ENCODE measurements at places on chromosomes 2 and 18. TPM values are rescaled to one million over a fixed set of nuclear protein-coding genes. Genes with fewer than 3 reads are reported as not detected.

The GDF7 gene
- total RNA-seq = 0.10 TPM

DNA sequence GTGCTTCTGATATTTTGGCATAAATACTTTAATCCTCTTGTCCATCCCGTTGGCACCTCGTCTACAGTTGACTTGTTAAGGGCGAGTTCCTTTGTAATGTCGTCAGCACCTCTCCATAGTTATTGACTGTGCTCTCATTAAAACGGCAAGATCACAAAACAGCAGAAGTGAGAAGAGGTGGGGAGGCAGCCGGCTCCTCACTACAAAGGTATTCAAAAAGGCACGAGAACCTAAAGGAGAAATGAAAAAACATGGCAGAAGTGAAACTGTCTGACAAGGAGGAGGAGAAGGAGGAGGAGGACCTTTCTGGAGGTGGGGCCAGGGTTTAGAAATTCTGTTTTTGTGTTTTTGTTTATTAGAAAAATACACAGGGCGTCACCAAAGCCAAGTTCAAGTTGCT, 235.6 kb downstream of the BCL11A start:
- no peak for DNase-seq

- DNase-seq = no peak
Measured at GRCh38 chr18:25067275-25068025, 284.5 kb downstream of the ZNF521 start.

GRCh38 chr18:56162311-56163265, 475.8 kb downstream of the TXNL1 start:
- DNase-seq = no peak

GRCh38 chr2:189521699-189522434, 58.7 kb downstream of the SLC40A1 start:
- DNase-seq = no peak

DNA sequence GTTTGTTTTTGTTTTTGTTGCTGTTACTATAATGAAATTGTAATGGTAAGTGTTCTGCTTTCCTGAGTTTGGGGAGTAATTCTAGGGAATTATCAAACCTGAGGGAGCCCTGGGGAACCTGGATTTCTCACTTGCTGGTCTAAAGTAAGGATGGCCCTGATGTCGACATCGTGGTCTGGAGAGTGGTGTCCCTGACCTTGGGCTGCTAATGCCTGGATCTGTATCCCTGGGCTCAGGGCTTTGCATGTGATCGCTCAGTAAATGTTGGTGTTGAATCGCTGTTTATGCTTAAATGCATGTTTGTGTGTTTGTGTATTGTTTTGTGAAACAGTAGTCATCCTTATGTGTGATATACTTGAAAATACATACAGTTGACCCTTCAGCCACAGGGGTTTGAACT, 6.1 kb downstream of the ACP1 start:
- no peak for DNase-seq

The SCYGR2 gene
- not detected for total RNA-seq

- peak; percentile 22 for DNase-seq
Measured at GRCh38 chr18:46343931-46344372, 239.8 kb downstream of the HAUS1 start.

DNA sequence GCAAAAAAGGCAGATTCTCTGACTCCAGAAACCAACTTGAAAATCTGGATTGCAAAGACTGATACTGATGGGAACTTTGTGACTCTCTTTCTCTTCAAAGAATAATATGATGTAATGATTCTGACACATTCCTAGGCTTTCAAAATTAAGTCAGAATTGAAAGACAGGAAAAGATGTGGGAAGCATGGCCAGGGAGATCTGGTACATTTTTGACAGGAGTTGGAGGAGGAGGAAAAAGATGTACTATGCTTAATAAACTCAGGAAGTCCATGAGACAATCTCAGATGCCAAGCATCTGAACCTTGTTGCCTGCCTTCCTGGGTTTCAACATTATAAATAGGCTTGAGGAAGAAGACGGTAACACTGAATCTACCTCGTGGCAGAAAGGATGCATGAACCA, 34.2 kb downstream of the KLF7 start:
- no peak for DNase-seq

The MYCN gene
- total RNA-seq = 1.3 TPM

The AQP4 gene
- total RNA-seq = not detected

GRCh38 chr2:241804326-241805229, 4.4 kb upstream of the NEU4 start:
- DNase-seq = no peak

DNA sequence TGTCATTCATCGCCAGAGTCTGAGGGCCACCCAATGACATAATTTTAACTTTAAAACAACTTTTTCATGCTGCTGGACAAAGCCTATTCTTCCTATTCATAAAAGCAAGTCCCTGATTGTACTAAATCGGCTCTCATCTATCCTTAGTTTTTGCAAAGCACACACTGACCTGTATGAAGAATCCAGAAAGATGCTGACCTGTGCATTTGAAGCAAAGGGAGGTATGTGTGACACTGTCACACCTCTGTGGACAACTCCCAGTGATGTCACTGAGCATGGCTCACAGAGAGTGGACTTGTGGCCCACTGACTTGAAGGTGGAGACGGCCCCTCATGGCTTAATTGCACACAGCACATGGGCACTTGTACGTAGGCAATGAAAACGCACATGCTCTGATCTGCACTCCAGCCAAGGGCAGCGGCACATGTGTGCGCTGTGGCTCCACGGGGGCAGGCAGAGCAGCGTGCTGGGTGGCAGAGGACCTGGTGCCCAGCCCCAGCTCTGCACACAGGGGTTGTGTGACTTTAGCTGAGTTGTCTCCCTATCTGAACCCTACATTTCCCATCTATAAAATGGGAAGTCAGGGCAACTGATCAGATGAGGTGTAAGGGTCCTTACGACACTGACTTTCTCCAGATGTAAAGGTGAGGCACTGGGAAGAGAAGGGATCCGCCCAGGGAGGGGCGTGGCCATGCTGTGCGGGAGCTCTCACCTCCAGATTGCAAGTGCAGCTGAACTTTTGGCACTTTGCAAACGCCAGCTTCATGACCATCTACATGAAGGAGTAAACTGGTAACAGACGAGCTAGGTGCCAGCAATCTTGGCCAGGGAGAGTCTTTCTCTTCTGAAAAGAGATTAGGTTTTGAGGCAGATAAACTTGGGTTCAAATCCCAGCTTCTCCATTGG, 14.3 kb upstream of the ODC1 start:
- DNase-seq = no peak

- no peak for DNase-seq
Measured at GRCh38 chr2:3309496-3310355, 67.9 kb downstream of the EIPR1 start.

DNA sequence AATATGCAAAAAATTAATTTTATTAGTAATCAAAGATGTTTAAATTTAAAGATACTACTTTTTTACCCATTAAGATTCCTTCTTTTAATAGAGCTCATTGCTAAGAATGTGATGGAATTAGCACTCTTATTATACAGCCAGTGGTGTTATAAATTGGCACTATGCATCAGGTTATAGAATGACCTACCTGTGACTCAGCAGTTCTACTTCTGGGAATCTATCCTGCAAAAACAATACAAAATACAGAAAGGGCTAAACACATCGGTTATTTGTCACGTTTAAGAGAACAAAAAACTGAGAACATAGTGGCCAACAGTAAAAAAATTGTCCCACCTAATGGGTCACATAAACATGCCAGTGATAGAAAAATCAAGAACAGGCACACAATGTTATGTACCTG, 9.4 kb upstream of the ADD2 start:
- no peak for DNase-seq

DNA sequence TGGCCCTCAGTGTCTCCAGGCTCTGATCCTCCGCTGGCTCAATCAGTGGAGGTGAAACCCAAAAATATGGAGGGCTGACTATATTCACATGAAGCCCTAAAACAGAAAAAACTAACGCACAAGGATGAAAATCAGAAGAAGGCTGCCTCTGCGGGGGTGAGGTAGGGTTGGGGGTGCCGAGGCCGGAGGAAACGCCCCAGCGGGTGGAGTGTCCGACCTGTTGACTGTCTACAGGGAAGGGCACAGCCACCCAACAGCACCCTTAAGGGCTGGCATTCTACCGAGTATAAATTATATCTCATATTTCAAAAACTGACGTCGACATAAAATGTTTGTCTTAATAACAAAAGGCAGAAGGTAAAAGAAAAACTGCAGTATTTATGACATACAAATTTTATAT, 223.5 kb downstream of the HDAC4 start:
- DNase-seq = no peak

- DNase-seq = no peak
Measured at GRCh38 chr2:228653884-228654283, 472.4 kb upstream of the SPHKAP start.

DNA sequence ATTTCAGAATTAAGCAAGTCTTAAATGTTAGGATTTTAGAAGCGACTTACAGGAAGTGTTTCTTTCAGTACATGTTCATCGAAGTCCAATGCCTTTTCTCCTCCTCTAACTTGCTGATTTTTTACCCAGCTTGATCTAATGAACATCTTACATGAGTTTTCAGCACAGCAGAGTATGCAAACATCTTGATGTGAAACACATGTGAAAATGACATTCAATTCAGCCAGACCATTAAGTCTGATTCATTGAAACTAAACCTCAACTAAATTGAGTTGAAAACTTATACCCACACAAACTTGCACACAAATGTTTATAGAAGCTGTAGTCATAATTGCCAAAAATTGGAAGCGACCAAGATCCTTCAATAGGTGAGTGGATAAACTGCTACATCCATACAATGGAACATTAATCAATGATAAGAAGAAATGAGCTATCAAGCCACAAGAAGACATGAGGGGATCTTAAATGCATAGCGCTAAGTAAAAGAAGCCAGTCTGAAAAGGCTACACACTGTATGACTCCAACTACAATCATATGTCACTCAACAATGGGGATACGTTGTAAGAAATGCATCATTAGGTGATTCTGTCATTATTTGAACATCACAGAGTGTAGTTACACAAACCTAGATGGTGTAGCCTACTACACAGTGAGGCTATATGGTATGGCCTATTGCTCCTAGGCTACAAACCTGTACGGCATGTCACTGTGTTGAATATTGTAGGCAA, 18.5 kb downstream of the PSTPIP2 start:
- DNase-seq = no peak

The CD226 gene
- total RNA-seq = 87.1 TPM

The CYS1 gene
- total RNA-seq = not detected

The ELOA2 gene
- total RNA-seq = not detected

- no peak for DNase-seq
Measured at GRCh38 chr2:134722728-134723127, 3.9 kb upstream of the TMEM163 start.

The TUBA3E gene
- not detected for total RNA-seq

DNA sequence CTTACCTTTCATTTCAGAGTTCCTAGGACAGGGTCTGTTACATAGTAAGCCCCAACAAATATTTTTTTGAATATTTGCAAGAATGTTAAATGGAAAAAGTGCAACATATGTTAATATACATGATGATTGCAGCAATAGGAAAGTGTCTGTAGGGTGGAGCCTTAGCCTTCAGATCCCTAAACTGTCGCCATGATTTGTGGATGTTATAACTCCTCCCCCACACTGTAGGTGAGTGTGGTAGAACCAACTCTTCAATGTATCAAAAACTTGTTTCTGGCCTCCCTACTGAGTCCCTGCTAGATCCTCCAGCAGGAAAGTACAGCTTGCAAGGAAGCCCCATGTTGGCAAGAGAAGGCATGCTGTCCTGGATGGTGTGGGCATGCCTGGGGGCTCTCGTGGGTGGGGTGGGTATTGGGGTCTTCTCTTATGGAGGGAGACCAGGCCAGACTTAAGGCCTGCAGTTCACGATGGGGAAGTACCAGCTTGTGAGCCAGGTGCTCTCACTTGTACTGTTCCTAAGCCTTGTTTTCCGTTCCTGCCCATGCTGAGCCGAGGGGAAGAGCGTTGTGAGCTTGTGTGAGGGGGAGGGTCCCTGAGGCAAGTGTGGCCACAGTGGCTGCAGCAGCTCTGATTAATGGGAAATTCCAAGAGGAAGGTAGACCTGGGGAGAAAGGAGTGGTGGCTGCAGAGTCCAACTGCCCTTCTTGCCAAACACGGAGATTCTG, 11.4 kb downstream of the FHOD3 start:
- no peak for DNase-seq

- no peak for DNase-seq
Measured at GRCh38 chr2:207937253-207937652, 88.1 kb downstream of the PLEKHM3 start.

- no peak for DNase-seq
Measured at GRCh38 chr2:144350151-144350802, 169.6 kb downstream of the ZEB2 start.

The TEKT4 gene
- not detected for total RNA-seq

GRCh38 chr2:233867993-233868532, at the start of gene MSL3B:
Gene MSL3B (minus strand): TSS chr2:233868386.
- peak; percentile 59 for DNase-seq
